Stimulated activated CD4-positive, alpha-beta T cell treated with anti-CD3 and anti-CD28 coated beads, Interleukin-4, amount 100 ng/mL, for 4 hours (primary cell): ENCODE measurements at places on chromosomes 1 and 21.

DNA sequence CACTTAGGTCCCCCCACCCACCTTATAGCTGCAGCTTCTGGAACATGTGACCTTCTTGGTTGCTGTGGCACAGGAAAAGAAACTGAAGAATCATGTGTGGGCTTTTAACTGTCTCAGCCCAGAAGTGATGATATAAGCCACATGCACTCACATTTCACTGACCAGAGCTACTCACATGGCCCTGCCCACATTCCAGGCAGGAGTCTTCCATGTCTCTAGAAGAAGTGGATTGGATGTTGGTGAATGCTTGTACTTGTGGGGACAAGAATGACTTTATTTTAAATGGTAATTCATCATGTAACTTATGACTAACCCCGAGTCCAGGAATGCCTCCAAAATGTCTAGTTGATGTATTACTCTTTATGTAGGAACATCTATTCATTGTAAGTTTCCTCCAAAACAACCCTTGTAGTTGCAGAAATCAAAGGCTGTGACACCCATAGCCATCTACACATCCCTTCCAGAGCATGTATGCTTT lies 15.8 kb upstream of the CAMK1G start:
- DNase-seq: no peak

DNA sequence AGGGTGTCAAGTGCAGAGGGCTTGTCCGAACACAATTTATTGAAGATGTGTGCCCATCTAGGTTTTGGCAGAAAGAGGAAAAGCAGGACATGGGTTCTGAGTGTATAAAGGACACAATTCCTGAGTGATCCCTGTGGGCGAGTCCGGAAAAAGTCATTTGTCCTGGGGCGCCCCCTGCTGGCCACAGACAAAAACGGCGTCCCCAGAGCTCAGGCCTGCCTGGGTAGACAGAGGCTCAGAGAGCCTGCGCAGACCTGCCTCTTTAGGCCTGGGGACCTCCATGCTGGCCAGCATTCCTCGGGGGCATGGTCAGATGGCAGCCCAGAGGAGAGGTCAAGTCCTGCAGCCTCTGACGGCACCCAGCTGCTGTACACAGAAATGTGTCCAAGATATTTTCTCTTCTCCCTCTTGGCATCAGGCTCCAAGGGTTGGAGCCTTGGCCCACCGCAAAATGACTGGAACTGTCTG lies 65.5 kb upstream of the LRP8 start:
- DNase-seq: peak; percentile 51

DNA sequence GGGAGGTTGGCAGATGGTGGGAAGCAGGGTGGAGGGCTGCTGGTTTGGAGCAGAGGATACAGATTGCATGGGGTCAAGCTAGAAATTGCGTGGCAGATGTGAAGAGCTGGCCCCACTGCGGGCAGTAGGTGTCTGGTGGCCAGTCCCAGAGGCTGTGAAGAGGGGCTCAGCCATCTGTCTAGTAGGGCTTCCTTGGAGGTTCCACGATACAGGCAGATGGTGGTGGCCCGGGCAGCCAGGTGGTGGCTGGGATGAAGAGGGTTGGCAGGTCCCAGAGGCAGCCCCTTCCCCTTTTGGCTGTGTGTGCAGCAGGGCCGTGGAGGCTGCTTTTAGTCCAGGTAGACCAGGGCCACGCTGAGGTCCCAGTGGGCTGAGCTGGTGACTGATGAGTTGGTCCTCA lies 16.6 kb downstream of the PSEN2 start:
- no peak for DNase-seq

DNA sequence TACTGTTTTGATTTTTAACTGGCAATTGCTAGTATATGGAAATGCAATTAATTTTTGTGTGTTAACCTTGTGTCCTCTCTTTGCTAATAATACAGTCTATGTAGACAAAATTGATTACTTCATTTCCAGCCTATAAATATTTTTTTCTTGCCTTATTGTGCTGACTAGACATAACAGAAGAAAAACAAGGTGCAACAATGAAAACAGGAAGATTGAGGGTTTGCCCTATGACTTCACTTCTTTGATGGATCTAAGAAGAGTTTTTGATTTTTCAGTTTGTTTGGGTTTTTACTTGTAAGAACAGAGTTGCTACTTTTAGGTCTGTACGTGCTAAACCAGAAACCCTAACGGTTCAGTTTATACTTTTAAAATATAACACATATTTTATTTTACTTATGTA lies 8.5 kb upstream of the CNIH4 start:
- DNase-seq: no peak

DNA sequence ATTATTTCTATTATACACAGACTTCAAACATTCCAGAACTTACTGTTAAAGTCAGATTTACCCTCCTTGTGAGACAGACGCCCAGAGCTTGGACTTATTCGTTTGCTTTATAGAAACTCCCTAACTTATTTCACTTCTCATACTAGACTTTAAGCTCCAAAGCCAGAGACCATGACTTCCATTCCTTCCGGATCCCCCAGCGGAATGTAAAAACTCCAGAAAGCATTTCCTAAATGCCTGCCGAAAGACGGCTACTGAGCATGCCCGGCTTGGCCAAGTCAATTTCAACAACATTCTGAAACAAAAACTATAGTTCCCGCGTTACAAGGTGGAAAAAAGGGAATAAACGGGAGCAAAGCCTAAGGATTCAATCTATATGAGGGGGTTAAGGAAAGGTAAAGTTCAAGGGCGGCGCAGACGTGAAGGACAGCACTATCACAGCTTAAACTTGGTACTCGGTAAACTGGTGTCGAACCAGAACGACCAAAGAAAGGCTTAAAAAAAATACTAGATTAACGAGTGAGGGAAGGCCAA lies 1.1 kb downstream of the USP48 start:
- no peak for DNase-seq

DNA sequence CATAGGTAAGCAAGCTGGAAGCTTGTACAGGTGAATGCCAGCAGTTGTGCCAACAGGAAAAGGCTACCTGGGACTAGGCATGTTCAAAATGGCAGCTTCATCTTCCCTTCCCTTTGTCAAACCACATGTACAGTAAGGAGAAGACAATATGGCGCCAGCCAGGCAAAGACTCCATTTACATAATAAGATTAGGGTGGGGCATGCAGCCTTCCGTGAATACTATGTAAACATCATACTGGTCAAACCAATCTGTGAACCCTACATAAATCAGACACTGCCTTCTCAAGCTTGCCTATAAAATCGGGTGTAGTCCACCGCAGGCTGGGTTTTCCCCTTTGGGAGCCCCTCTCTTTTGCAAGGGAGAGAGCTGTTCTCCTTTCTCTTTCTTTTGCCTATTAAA lies 24.6 kb downstream of the ATF3 start:
- DNase-seq: no peak

DNA sequence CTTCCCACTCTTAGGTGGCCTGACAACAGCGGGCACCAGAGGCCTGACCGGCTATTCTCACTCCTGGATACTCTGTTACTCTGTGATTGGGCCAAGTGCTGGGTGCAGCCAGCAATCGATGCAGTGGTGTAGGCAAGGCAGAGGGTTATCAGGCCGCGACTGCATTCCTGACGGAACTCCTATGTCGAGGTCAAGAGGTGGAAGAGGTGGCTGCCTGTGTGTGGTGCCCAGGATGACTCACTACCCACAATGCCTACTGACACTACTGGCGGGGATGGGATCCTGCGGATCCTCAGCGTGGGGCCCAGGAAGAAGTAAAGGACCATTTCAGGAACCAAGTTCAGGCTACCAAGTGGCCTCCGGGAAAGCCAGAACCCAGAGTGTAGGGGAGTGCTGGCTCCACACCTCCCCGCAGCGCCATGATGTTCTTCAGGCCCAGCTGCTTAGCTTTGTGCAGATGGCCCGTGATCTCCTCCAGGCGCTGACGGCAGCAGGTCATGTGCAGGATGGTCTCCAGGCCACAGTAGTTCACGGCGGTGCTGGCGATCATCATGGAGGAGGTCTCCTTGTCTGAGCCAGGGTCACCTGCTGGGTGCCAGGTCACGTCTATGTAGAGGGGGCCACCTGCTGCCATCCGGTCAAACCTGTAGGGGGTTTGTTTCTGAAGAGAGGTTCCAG lies 4.9 kb downstream of the MTHFR start:
- no peak for DNase-seq

DNA sequence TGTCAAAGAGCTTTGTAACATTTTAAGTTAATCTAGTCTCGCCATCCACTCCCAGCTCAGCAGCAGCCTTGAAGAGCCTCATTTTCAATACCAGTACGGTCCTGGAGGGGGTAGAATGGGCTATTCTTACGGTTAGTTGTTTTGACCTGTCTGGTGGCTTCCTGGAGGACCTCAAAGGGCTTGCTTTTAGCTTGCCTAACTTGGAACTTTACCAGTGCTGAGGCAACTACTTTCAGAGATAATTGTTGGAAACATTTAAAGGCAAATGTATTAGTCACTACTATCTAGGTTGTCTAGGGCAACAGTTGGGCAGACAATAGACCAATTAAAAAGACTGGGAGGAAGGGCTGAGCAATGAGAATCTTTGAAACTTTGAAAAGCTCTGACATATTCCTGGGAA lies 56.0 kb downstream of the TTLL7 start:
- no peak for DNase-seq

DNA sequence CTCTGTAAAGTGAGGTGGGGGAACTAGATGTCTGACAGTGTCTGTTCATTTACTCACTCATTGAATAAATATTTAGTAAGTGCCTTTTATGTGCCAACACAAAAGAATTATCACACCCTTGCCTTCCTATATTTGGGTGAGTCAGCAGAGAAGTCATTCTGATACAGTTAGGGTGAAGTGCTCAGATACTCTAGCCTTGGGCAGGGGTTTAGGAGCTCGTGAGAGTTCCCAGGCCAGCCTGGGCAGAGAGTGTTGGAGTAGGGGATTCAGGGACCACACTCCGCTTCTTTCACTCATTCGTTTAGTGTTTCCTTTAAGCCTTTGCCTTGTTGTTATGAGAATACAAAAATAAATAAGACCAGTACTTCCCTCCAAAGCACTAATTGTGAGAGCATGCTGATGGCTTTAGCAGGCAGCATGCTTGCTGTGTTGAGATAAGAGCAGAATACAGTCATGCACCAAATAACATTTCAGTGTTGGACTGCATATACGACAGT lies 83.9 kb downstream of the DYRK1A start:
- DNase-seq: no peak
